ENCODE measurements at places on chromosomes 7 and 10.

DNA sequence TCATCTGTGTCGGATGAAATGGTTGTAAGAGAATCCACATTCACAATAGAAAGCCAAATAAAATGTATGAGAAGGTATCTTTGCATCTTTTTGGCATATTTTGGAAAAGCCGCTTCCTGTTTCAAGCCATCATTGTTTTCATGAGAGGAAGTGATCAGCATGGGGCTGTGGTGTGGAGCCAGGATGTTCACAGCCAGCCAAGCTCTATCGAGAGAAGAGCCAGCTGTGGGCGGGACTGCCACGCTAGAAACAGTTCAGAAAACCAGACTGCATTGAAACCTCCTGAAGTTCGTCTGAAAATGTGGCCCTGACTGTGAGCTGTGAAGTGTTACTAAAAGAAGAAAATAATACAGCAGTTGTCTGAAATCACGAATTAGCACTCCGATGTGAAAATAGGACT lies 21.2 kb upstream of the NPS start:
- DNase-seq = no peak

DNA sequence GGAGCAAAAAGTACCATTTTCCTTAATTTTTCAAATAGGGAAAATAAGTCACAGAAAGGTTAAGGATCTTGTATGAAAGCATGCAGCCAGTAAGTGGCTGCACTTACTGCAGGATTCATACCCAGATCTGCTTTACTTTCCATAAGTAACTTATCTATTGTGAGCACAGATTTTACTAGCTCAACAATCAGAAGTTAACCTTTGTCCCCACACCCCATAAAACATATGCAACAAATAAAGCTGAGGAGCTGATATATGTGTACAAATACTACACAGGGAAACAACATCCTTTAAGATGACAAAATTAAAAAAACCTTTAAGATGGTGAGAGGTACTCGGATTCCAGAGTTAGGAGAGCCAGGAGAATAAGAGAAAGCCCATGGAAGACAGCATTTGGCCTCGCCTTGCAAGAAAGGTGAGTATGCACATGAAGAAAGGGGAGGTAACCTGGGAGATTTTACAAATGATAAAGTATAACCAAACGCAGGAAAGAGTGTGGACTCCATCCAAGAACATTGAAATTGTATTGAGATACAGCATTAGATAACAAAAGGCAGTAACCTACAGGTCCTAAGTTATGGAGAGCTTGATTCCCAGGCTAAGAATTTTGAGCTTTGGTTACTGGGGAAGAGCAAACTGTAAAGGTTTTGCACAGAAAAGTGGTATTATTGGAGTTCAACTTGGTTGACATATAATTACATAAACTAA lies 87.1 kb downstream of the ITGB8 start:
- DNase-seq = no peak

- DNase-seq = no peak
These were observed 103.4 kb downstream of the ABCA13 start for GRCh38 chr7:48274662-48275061.

- DNase-seq = no peak
These were observed 64.1 kb downstream of the PIK3AP1 start for GRCh38 chr10:96656198-96656577.

GRCh38 chr10:70597856-70598815 lies 4.4 kb downstream of the PRF1 start:
- no peak for DNase-seq

DNA sequence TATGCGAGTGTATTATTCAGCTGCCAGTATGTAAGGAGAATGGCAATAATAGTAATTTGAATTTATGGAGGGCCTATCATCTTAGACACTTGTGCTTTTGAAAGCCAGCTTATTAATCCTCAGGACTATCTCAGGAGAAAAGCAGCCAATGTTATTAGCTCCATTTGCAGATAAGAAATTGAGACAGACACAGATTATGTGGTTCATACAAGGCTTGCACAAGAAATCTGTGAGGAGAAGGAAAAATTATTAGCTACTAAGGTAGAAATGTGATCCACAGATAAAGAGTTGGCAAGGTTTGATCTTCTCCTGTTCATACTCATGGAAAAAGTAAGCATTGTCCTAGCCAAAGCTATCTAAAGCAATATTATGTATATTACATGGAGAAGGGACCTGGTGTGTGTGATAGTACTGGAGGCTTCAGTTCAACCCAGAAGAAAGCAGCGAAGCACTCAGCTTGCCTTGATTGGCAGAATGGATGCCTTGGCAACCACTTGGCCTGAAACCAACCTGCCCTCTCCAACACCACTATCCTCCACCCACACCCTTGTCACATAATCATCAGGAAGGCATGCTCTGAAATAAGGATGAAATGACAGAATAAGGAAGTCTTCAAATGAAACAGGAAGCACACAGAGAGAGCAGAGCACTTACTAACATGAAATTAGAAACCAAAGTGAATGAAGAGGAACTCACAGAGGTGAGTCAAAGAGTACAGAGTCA lies 18.0 kb downstream of the MACC1 start:
- DNase-seq = no peak

- DNase-seq = no peak
These were observed 6.5 kb downstream of the CABCOCO1 start for GRCh38 chr10:61669161-61669725.

DNA sequence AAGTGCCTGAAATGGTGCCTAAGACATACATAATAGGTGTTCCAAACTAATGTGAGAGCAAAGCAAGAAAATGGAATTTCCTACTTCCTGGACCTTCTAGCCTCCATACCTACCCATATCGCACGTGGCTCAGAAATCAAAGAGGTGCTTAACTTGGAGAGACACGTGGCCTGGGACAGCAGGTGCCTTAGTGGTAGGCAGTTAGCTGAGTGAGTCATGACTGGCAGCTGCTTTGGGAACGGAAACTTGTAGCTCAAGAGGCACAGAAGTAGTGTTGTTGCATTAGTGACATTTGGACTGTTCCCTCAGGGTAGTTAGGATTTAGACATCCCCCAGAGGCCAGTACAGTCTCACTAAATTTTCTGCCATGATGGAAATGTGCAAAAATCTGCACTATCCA lies 12.0 kb upstream of the BMPER start:
- DNase-seq = no peak

- no peak for DNase-seq
These were observed 28.4 kb upstream of the FKBP9 start for GRCh38 chr7:32928785-32929298.

- DNase-seq = no peak
These were observed 93.0 kb upstream of the SLC25A13 start for GRCh38 chr7:96414931-96415292.

- no peak for DNase-seq
These were observed 271.9 kb downstream of the KIF20B start for GRCh38 chr10:89973326-89973725.

GRCh38 chr10:80077869-80078447 lies 507 bp upstream of the TMEM254 start:
- DNase-seq = no peak

- DNase-seq = no peak
These were observed 22.3 kb downstream of the CALML3 start for GRCh38 chr10:5546891-5547680.

DNA sequence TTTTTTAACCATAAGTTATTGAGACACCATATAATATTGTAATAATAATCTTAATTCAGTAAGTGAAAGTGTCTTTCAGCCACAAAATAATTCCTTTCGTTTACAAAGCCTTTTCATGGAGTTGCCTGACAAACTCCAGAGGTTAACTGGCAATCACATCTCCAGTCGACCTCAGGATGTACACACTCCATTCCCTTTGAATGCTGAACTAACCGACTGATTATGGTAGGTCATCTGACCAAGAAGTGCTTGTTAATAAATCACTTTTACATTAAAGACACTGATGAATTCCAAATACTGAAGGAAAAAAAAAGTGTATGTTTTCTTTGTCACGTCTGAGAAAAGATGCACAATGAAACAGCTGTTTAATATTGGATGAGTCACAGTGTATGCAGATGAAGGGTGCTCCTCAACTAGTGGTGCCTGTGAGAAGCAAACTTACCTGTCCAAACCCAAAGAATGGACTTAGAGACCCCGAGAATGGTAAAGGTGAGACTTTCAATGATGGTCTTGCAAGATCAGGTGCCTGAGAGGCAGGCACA lies 348.1 kb upstream of the VWC2 start:
- no peak for DNase-seq

DNA sequence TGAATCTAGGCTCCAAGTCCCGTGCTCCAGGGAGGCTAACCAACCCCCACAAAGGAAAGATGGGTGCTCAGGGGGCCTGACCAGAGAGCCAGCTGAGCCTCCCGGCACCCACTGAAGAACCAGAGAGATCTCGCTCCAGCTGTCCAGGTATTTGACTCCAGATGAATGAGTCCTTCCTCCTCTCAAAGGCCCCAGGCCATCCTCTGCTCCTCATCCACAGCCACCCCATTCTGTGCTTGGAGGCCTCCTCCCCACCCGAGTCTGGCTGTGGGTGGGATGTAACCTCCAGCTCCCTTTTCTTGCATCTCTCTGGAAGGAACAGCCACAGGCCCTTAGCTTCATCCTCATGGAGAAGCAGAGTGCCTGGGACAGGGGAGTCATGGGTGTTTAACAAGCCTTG lies 44.6 kb downstream of the VSTM4 start:
- DNase-seq = no peak

- DNase-seq = no peak
These were observed 144.9 kb downstream of the ELAPOR2 start for GRCh38 chr7:86914551-86914950.

All from stimulated activated CD8-positive, alpha-beta memory T cell treated with anti-CD3 and anti-CD28 coated beads, Interleukin-7, amount 100 ng/mL, for 1 hour (primary cell).